Skin of body (tissue), 3 donors: ENCODE measurements at places on chromosomes 3 and 15. TPM values are rescaled to one million over a fixed set of nuclear protein-coding genes. Genes with fewer than 3 reads are reported as not detected.

Gene MRAS
- 22.2 TPM for total RNA-seq

Gene DCP1A
- total RNA-seq: 17.6 TPM

Gene SH2D7
- not detected for total RNA-seq

Gene POTEB3
- total RNA-seq: not detected

Gene LYZL4
- not detected for total RNA-seq

Gene SLC6A20
- 0.39 TPM for total RNA-seq

Gene ZBED2
- 1.4 TPM for total RNA-seq

Gene COX17
- 20.2 TPM for total RNA-seq

DNA sequence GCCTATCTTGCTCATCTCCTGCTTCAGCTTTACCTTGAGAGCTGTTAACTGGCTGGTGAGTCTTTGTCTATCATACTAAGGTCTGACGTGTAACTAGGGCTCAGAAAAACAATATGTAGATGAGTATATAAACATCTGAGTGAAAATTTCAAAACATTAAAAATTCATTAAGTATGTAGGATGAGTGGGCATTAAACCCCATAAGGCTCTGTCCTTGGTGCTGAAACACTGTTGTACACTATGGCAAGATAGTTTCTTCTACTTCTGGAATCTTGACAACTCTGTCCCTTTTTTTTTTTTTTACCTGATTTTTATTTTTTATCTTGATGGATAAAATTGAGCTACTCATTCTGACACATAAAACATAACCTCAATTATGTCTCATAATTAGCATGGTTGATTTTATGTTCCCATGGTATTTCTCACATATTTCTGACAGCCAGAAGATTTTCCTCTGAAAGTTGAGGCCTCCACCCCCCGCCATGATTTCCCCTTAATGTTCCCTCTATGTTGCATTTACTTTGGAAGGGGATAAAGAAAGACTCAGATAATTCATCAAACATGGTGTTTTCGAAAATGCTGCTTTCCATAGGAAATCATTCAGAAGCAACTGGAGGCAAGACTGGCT is 54.3 kb downstream of the DGKG start:
- DNase-seq: no peak

DNA sequence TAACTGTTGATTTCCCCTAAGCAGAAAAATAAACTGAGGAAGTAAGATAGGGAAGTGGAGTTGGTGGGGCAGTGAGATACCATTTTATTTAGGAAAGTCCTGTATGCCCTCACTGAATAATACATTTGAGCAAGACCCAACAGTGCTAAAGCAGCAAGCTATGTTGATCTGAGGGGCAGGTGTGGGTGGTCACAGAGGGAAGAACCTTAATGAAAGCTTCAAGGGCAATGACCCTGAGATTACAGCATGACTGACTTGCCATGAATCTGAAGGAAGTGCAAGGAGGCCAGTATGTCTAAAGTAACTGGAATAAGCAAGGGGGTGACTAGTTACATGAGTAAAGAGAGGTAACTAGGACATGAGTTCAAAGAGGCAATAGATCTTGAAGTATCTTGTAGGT is 159.5 kb downstream of the CD47 start:
- no peak for DNase-seq

DNA sequence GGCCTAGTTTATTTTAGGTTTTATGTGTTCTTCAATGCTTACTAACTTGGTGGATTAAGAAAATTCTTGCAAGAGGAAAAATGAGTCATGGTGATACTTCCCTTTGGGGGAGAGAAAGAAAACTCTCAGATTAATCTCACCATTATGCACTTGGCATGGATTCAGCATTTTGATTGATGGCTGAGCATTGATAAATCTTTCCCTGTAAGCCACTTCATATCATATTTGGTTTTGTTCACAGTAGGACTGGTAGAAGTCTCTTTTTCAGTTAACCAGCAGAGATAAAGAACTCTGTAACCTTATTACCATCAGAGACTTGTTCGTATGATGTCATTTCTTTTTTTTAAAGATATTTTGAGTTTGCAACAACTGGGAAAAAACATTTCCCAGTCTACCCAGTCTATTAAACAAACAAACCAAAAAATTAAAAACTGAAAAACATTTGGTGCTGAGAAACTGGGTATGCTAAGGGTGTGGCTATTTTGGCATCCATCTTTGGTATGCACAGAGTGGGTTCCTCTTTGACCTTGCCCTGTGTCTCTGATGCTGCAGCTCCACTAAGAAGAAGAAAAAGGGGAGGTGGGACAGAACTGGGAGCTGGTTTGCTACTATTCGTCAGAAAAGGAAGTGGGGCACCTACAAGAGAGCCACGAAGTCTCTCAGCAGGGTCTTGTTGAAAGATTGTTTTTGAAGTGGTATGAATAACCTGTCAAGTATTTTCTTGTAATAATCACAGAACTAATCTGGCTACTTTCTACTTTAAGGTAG is 17.2 kb downstream of the TMOD3 start:
- DNase-seq: peak; percentile 11

DNA sequence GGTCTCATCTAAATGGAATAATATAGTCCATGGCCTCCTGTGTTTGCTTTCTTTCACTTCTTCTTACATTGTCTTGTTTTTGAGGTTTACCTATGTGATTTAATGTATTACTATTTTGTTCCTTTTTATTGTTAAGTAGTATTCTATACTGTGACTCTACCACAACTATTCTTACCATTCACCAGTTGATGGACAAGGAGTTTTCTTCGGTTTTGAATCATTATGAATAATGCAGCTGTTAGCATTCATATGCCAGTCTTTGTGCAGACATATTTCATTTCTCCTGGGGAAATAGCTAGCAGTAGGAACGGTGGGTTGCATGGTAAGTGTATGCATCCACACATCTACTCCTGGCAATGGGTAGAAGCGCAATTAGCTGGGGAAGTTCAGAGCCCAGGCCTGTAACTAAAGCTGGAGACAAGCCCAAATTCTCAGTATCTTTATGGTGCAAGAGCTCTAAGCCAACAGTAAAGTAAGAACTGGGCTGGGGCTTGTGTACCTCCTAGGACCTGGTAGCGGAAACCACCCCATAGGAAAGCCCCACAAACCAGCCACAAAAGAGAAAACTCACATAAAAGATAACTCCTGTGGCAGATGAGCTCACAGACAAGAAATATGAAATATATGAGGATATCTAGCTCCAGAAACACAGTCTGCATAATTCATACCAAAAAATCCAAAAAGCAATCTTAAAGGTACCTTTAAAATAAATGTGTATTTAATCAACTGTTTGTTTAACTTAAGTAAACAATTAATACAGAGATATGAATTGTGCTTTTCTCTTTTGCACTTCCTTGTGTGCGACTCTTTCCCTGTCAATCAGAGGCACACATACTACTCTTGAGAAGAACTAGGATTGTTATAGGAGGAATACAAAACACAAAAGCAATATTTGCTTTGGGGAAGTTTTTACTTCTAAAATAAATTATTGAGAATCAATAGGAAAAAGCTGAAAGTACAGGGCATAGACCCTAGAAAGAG is 2.7 kb upstream of the CSTA start:
- DNase-seq: no peak

DNA sequence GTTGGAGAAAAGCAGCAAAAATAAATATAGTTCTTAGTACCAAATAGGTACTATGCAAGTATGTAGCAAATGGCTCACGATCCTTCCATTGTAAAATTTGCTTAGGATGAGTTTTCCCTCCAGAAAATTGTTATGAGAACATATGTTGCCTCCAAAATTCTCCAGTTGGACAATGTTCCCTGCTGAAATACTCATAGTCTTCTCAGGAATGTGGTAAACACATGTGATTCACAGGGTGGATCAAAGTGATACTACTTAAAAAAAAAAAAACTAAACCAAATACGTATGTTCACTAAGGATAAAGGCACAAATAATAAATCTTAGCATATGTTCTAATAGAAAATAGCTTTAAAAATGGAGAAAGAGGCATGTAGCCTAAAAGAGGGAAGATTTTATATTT is 84.3 kb upstream of the ZNF385D start:
- peak; percentile 67 for DNase-seq

GRCh38 chr3:47890126-47890827 is 87.3 kb downstream of the DHX30 start:
- DNase-seq: no peak

DNA sequence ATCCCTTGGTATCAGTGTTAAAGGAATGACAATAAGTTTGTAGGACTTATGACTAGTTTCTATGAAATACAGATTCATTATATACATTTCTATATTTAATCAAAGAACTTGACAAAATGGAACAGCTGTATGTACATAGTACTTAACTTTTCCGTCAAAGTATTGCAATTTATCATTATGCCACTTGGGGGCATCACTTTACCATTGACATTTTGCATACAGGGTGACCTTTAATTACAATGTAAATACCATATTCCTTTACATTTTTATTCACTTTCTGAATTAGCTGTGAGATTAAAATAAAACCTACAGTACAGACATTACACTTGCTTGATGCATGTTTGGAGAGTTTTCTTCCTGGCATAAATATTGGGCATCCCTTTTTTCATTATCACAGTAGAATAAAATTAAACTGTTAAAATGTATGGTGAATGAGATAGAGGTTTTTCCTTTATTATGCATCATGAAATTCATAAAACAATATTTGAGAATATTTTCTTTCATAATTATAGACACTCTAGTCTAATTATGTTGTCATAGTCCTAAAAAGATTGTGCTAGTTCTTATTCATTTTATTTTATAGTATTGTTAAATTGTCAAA is 6.9 kb downstream of the NEK11 start:
- peak; percentile 14 for DNase-seq

DNA sequence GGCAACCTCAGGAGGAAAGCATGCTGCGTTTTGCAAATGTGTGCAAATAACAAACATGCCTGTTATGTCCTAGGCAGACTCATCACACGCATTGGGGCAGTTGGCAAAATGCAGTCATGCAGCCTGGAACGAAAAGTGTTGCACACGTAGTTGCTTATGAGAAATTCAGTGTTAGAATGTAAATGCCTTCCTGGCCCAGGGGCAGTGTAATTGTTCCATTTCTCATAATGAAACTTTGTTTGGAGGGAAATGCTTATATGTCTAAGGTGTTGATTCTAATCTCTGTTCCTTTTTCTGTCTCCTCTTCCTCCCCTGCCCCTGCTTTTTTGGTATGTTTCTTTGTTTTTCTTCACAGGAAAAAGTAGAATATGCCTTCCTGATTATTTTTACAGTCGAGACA is 156.0 kb downstream of the CACNA1D start:
- DNase-seq: no peak

DNA sequence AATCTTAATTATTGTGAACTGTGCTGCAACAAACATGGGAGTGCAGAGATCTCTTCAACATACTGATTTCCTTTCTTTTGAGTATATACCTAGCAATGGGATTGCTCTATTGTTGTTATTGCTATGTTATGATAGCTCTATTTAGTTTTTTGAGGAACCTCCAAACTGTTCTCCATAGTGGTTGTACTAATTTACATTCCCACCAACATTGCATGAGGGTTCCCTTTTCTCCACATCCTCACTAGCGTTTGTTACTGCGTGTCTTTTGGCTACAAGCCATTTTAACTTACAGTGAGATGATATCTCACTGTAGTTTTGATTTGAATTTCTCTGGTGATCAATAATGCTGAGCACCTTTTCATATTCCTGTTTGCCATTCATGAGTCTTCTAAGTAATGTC is 45.5 kb upstream of the TNFSF10 start:
- DNase-seq: no peak

DNA sequence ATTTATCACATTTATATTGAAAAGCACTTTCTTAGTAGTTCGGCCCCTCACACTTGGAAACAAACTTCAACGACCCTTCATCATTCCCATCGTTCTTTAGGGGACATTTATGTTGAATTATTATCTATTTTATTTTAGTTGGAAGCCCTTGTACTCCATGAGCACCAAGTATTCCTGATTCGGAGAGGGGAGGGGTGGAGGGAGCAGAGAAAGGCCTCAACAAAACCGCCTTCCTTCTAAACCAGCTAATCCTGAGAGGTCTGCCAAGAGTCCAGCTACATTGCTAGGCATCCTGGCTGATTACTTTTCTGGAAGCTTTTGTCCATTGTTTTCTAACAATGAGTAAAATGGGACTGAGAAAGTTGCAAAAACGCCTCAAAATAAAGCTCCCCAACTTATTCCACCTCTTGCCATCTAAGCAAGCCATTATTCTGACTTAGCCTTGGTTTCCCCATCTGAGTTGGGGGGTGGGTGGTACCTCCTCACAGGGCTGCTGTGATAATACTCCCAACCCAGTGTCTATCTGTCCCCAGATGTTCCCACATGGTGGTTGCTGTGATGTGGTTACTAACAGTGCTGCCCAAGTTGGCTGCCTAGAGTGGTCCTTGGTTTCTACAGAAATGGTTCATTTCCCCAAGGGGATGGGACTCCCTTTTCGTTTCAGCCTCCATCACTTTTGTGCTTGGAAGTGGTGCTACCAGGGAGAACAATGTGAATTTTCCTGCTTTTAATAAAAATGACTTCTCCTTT is 1.2 kb upstream of the TMEM158 start:
- DNase-seq: no peak

GRCh38 chr15:92091155-92091734 is 237.7 kb downstream of the SLCO3A1 start:
- DNase-seq: no peak

- no peak for DNase-seq
These were observed 4.4 kb downstream of the GABPB1 start for GRCh38 chr15:50350621-50351020.

DNA sequence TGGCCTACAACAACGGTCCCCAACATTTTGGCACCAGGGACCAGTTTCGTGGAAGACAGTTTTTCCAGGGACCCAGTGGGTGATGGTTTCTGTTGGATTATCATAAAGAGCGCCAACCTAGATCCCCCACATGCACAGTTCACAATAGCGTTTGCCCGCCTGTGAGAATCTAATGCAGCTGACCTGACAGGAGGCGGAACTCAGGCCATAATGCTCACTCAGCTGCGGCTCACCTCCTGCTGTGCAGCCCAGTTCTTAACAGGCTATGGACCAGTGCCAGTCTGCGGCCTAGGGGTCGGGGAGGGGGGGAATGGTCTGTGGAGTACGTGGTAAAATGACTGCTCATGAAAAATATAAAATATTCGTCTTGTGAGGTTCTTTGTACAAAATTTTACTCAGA is 518.5 kb upstream of the CADM2 start:
- DNase-seq: no peak

DNA sequence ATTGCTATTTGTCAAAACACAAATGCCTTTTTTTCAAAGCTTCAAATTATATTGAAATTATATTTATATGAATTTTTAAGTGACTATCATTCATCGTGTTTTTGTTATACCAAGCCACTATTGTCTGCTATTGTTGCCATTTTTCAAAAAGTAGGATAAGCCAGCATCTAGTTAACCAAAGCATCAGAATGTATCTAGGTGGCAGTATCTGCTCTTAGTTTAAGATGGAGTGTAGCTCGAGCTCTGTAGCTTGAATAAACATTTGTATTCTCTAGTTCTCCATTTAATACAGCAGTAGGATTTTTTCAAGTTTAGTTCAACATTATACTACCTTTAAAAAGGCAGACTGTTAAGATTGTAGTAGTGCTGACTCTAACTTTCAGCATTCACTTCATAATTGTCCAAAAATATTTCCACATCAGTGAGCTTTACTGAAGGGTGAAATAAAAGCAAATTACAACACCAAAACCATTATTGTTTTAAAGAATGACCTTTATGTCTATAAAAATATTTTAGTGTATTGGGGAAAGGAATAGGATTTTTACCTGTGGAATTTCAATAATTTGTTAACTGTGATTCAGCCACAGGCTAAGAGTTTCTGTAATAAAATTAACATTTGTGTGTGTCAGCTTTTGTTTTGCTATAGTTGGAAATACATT is 19.6 kb upstream of the C15orf61 start:
- no peak for DNase-seq

GRCh38 chr3:45986303-45986982 is 9.2 kb downstream of the FYCO1 start:
- DNase-seq: no peak
